Stimulated activated CD4-positive, alpha-beta T cell treated with anti-CD3 and anti-CD28 coated beads, Interleukin-12 subunit alpha, Interleukin-12 subunit beta, amount 100 ng/mL, for 4 hours (primary cell): ENCODE measurements at places on chromosomes 2 and 18.
A peak's percentile ranks its signal among the peaks of the same experiment; 100 is the strongest.

DNA sequence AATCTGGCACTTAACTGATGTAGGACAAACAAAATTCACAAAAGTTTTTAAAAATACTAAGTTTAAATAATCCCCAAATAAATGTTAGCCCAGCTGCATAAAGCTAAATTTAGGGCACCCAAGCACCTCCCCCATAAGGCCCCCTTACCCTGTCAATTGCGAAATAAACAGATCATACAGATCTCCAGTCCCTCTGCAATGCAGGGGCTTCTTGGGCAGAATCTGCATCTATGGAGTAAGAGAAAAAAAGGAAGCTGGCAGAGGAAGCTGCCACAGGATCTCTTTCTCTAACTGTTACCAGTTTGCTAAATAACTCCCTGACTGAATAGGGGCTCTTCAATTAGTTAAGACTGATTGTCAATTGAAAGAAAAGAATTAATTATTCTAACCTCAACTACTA lies 117.7 kb downstream of the MEMO1 start:
- DNase-seq, result no peak

DNA sequence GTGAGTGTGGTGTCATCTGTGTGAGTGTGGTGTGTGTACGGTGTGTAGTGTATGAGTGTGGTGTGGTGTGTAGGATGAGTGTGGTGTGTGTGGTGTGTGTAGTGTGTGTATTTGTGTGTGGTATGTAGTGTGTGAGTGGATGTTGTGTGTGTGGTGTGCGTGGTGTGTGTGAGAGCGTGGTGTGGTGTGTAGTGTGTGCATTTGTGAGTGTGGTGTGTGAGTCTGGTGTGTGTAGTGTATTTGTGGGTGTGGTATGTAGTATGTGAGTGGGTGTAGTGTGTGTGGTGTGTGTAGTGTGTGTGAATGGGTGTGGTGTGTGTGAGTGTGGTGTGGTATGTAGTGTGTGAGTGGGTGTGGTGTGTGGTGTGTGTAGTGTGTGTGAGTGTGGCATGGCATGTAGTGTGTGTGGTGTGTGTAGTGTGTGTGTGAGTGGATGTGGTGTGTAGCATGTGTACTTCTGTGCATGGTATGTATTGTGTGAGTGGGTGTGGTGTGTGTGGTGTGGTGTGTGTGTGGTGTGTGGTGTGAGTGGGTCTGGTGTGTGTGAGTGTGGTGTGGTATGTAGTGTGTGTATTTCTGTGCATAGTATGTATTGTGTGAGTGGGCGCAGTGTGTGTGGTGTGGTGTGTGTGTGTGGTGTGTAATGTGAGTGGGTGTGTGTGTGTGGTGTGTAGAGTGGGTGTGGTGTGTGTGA lies 227.8 kb downstream of the BCL2 start:
- no peak for DNase-seq

DNA sequence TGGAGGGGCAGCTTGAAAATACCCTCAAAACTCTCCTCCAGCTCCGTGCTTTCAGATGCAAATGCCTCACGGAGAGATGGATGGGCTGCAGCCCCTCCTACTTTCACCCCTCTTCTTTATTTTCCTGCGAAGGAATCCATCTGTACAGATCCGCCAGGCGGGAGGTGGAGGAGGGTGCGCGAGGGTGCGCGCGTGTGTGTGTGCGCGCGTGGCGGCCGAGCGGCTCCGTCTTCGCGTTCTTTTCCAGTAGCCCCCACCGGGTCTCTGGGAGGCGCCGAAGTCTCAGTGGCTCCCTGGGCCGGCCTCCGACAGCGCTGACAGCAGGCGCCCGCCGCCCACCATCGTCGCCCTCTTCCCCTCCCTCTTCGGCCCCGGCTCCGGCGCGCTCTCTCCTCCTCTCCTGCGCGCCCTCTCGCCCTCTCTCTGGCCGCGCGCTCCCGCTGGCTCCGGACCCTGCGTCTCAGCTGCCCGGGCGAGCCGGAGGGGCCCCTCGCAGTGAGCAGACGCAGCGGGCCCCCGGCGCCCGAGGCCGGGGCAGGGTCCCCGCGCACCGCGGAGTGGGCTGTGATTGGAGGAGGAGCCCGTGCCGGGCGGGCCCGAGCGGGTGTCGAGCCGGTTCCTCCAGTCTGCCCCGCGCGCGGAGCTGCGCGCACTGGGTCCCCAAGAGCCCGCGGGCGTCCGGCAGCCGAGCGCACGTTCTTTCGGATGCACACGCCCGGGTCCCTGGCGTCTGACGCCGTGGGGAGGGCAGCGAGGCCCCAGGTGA lies at the start of gene CDH7:
Gene CDH7, plus strand, starts transcription at position 624 of the 766 bp plus-strand sequence. CDS start 11,831 bp downstream, outside the sequence.
- DNase-seq, result no peak

- DNase-seq, result no peak
Measured at GRCh38 chr2:164182116-164182627, 439.1 kb downstream of the GRB14 start.

DNA sequence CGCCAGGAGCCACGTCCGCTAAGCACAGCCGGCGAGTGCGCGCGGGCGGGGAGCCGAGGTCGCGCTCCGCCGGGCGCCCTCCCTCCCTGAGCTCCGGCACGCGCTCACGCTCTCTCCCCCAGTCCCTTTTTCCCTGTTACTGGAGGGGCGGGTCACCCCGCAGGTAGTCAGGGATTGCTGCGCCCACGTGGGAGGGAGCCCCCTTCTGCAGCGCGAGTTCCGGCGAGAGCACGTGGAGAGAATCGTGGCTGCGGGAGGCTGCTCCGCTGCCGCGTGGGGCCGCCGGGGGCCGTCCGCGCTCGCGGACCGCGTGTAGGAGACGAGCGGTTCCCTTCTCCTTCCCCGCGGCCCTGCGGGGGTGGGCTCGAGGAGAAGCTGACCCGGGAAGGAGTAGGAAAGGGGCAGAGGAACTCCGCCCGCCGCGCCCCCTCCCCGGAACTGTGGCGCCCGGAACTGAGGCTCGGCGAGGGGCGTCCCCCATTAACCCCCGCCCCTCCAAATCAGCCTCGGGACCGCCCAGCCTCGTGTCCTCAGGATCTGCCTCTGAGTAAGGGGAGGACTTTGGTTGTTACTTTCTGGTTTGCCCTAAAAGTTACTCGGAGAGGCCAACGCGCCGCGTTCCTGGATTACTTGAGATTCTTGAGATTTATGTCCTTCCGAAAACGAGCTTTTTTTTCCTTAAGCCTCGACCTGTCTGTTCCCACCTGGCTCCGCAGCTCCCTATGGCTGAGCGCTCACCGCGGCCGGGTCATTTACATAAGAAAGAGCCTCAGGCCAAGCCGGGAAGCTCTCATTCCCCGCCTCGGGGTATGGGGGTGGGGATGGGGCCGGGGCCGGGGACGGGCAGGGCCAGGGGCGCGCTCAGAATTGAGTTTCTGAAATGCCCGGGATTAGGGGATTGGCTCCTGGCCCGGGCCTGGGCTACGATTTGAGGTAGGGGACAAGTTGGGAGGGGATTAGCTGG lies 1.1 kb downstream of the HK2 start:
- peak; percentile 78 for DNase-seq
